ENCODE measurements at places on chromosomes 2 and 18.

DNA sequence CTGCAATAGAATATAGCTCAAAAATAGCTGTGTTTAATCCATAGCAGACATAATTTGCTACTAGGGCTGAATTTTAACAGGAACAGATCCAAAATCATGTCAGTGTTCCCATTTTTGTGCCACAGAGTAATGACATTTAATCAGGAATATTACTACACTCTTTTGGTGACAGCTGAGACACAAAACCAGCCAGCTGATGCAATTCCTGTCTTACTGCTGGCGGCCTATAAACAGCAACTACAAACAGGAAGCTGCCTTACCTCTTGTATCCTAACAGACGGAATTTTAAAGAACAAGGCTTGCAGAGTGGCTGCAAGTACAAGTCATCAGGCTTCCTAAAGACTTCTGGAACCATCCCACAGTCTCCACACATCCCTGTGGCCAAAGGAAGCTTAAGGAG, 218.1 kb downstream of the ZNF521 start:
- DNase-seq: no peak

DNA sequence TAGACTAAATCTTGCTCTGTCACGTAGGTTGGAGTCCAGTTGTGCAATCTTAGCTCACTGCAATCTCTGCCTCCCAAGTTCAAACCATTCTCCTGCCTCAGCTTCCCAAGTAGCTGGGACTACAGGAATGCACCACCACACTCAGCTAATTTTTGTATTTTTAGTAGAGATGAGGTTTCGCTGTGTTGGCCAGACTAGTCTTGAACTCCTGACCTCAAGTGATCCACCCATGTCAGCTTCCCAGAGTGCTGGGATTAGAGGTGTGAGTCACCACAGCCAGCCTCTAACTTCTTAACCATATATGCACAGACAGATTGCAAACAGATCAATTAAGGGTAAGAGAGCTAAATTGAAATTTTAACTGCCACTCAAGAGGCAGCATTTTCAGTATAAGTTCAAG, 22.1 kb upstream of the CNGA3 start:
- no peak for DNase-seq

- DNase-seq: no peak
These were observed 71.3 kb downstream of the FAM228A start for GRCh38 chr2:24245986-24246776.

GRCh38 chr2:207230261-207231105, 64.7 kb upstream of the KLF7 start:
- no peak for DNase-seq

DNA sequence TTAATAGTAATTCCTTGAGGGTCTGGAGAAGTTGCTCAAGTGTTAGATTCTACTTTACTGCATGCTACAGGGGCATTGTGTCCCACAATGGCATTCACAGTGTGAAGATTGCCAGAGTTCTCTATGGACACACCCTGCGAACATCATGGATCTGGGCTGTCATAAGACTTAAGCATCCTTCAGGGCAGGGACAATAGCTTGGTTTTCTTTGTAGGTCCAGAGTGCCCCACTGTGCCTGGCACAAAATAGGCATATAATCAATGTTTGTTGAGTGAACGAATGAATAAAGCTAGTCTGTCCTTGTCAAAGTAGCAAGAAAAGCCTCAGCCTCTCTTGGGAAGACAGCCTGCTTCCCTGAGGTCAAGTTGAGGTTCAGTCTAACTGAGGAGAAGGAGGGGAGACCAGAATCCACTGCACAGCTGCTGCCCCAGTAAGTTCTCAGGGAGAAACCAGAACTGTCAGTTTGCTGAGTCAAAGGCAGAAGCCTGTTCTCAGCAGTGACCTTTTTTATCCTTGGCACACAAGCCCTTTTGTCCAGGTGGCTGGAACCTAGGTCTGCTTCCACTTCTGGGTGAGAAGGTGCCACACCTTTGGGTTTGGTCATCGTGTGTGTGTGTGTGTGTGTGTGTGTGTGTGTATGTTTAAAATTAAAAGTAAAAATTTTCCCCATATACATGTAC, 15.0 kb downstream of the INPP4A start:
- DNase-seq: no peak
